ENCODE measurements at places on chromosomes 7 and 10.

DNA sequence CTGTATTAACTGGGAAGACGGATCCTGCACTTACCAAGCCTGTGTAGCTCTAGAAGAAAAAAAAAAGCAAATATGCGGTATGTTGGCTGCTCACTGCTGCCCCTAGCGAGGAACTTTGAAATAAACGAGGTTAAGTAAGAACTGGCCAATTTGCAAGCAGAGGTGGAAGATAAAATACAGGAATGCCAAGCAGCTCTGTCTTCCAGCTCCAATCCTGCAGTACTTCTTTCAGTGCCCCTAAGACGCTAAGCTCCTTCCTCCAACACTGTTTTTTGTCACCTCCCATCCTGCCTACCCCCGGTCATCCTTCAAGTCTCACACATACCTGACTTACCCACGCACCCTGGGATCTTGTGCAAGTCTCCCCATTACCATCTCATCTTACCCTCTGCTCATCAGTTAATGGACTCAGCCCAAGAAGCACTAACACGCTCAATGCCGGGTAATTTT is 809 bp downstream of the C10orf143 start:
- no peak for DNase-seq

DNA sequence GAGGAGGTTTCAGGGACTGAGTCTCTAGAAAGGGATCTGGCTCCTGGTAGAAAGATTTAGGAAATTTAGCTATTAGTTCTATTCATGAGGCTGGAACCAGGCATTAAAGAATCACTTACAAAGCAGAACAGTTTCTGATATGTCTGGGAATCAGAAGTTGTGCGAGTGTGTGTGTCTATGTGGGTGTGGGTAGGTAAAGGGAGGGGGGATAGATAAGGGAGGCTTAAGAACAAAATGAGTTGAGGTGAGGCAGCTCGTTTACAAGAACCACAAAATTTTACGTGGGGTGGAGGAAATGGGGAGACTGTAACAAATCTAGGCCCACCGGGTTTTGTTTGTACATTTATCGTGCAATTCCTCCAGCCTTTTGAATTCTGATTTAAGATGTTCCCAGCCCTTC is 90.7 kb downstream of the SAMD9 start:
- no peak for DNase-seq

DNA sequence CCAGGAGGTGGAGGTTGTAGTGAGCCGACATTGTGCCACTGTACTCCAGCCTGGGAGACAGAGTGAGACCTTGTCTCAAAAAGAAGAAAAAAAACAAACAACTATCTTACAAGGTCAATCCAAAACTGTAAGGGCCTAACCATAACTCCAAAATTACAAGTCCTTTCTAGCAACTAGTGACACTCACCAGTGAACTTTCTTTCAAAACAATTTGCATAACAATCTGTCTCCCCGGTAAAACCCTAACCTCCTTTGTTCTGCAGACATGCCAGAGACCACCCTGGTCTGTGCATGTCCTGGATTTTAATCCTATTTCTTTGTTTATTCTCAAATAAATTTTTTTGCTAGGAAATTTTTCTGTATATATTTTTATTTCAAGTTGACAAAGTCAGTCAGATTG is 68.1 kb downstream of the EXOC6 start:
- no peak for DNase-seq

- DNase-seq, result no peak
Measured at GRCh38 chr7:30735631-30736030, 16.3 kb upstream of the INMT start.

- DNase-seq, result peak; percentile 75
Measured at GRCh38 chr10:67849331-67850011, 11.5 kb upstream of the DNAJC12 start.

GRCh38 chr7:28532181-28532580 is 119.9 kb downstream of the CREB5 start:
- no peak for DNase-seq

GRCh38 chr10:87887548-87888289 is 24.3 kb downstream of the PTEN start:
- DNase-seq, result no peak

DNA sequence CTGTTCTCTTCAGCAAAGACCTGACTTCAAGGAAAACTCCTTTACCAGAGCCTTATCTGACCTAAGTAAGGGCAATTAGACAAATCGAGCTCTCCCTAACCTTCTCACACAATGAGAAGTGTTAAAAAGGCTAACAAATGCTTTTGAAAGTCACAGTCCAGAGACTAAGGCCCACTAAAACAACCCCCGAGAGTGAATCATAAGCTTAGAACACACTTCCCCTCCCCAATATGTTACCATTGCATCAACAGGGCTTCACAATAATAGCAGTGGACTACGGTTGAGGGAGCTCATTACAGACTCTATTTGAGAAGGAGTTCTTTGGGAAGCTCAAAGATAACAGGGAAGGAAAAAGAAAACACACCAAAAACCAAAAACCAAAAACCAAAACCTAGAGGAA is 28.6 kb upstream of the ZEB1 start:
- DNase-seq, result no peak

DNA sequence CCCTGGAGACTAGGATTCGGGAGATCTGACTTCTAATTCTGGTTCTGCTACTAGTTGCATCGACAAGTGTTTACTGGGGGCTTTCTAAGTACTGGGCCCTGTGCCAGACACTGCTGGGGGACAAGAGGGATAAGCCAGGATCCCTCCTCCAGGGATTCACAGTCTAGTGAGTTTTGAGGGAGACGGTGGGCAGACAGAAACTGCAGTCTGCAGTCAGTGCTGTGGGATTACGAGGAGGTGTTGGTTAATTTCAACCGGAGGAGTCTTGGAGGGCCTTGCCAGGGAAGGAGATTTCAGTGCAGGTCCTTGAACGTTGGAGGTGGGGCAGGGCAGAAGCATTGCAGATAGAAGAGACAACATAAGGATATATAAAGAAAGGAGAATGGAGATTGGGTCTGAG is 3.5 kb upstream of the KCNH2 start:
- DNase-seq, result no peak

DNA sequence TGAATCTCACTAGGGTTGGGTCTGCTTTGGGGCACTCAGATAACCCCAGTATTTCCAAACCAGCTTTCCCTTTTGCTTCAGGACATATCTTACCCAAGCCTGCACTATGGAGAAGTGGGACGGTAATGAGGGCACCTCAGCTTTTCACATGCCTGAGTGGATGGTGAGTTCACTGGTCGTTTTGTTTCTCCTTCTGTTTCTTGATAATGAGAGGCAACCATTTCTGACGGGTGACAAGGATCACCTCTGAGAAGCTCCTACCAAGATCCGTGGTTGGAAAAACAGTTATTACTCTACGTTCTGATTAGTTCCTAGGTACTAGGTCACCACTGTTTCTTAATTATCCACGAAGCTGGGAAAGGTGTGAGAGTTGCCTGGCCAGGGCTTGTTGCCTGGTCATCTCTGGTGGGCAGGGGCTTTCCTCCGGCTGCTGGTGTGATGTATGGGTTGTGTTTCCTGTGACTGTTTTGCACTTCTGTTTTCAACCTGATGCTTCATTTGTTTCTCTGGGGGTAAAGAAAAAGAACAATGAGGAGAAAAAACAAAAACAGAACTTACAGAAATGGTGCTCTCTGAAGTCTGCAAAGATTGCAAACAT is 65.7 kb upstream of the STRIP2 start:
- DNase-seq, result no peak

GRCh38 chr7:130954918-130955564 is 221.0 kb upstream of the KLF14 start:
- DNase-seq, result no peak

DNA sequence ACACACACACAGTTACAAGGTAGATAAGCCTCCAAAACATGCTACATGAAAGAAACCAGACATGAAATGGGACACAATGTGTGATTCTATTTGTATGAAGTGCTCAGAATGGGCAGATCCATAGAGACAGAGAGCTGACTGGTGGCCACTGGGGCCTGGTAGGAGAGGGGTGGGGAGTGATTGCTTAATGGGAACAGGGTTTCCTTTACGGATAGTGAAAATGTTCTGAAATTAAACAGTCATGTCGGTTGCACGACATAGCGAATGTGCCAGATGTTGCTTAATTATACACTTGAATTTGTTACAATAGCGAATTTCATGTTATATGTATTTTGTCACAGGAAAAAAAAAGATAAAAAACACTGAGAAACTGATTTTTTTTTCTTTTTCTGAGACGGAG is 122.3 kb downstream of the SPDYE5 start:
- DNase-seq, result no peak

GRCh38 chr10:61933859-61934555 is 32.5 kb downstream of the ARID5B start:
- DNase-seq, result no peak

DNA sequence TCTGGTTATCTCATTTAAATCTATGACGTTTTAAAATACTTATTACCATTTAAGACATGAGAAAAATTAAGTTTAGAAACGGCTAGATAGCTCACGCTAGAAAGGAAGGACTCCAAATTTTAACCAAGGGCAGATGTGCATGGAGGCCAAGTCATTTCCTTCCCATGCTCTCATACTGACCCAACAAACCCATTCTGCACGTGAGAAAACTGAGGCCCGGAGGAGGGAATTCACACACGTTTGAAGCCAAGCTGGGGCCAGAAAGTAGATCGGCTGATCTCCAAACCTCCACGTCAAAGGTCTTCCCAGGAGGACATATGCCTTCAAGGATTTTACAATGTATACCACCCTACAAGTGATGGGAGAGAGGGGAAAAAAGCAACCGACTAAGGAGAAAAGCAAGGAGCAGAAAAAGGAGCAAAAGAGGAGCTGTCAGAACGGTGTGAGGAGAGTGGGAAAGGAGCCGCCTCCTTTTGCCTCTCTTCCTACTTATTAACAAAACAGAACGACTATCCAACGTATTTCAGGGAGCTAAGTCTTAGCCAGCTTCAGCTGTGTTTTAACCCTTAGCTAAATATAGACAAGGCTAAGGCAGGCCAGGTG is 645 bp upstream of the SIRT1 start:
- DNase-seq, result no peak

- DNase-seq, result no peak
Measured at GRCh38 chr7:55094092-55094690, 75.4 kb downstream of the EGFR start.

GRCh38 chr10:97656777-97657176 is 16.3 kb downstream of the PI4K2A start:
- no peak for DNase-seq
